ENCODE measurements at places on chromosomes 4 and X.

- DNase-seq = no peak
Observed at GRCh38 chr4:76584241-76585152, 149.5 kb downstream of the SHROOM3 start.

- DNase-seq = no peak
Observed at GRCh38 chrX:14930663-14931062, 57.4 kb downstream of the MOSPD2 start.

DNA sequence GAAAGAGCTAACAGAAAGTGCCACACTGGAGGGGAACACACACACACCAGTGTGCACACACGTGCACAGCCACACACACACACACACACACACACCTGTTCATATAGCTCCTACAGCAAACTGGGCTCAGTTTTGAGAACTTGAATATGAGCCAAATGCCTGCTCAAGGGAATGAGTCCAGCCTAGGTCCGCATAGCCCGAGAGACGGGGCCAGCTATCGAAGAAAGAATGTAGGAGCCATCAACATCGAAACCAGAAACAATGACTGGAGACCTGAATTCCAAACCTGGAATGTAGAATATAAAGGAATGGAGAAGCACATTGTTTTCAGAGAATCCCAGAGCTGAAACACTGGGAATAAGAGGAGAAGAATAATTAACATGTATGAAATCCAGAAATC is 37.6 kb upstream of the ERVMER34-1 start:
- DNase-seq = no peak

- no peak for DNase-seq
Observed at GRCh38 chrX:152405561-152405960, 45.6 kb downstream of the GABRA3 start.

- no peak for DNase-seq
Observed at GRCh38 chr4:159483782-159484741, 381.2 kb downstream of the RAPGEF2 start.

- DNase-seq = no peak
Observed at GRCh38 chrX:40570346-40571093, 10.2 kb upstream of the ATP6AP2 start.
